Glomerular endothelial cell (primary cell): ENCODE measurements at places on chromosomes 5 and 9.

- no peak for DNase-seq
Measured at GRCh38 chr5:133370904-133371303, 241.4 kb downstream of the FSTL4 start.

GRCh38 chr5:89480406-89481007, 597.5 kb upstream of the MEF2C start:
- DNase-seq: no peak

DNA sequence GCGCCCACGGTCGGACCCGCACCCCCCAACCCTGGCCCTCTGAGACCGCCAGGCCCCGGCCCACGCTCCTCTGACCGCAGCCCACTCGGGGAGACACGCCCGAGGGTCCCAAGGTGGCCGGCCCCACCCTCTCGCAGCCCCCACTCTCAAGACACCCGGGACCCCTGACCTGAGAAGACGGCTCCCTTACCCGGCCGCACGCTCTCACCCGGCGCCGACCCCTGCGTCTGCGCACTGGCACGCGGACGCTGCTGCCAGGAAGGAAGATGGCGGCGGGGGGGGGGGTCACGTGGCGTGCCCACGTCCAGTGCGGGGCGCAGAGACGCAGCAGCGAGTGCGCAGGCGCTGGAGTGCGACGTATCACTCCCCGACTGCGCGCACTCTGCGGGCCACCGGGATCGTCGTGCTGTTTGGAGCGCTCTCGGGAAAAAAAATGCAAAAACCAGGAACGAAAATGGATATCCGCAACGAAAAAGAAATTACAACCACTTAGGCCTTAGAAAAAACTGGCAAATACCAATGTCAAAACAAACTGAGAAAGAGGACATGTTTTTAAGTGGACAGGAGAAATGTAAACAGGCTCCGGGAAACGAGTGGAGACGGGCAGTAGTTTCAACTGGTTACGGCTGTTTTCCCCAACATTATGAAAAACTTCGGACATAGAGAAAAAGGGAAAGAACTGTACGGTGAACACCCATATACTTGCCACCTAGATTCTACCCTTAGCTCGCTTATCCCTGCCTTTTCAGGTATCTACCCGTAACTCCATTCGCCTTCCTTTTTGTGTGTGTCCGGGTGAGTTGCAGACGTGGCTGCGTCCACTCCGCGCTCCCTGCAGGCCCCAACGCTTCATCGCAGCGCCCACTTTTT, at the start of gene MRPL36:
MRPL36 (minus strand) TSS at position 236 of the 870 bp plus-strand sequence. CDS start 902 bp downstream, outside the sequence.
- no peak for DNase-seq

DNA sequence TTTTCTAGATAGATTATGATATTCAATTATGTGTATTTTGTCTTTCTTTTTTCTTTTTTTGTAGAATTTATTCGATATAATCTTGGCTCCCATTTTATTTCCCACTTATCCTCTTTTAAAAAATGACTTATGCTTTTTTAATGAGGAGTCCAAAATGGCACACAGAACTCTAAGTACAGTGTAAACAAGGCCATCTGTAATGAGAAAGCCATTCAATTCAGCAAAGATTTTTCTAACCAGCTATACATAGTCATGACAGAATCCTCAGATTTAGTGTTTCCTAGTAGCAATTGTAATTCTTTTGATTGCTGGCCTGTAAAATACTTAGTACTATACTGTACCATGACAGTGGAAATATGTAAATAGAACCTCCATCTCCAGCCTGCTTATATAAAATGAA, 651.4 kb downstream of the RAB3C start:
- DNase-seq: no peak

GRCh38 chr9:69023650-69024049, 9.7 kb upstream of the PRKACG start:
- DNase-seq: no peak

GRCh38 chr5:55546947-55547346, 12.2 kb upstream of the PLPP1 start:
- DNase-seq: no peak

DNA sequence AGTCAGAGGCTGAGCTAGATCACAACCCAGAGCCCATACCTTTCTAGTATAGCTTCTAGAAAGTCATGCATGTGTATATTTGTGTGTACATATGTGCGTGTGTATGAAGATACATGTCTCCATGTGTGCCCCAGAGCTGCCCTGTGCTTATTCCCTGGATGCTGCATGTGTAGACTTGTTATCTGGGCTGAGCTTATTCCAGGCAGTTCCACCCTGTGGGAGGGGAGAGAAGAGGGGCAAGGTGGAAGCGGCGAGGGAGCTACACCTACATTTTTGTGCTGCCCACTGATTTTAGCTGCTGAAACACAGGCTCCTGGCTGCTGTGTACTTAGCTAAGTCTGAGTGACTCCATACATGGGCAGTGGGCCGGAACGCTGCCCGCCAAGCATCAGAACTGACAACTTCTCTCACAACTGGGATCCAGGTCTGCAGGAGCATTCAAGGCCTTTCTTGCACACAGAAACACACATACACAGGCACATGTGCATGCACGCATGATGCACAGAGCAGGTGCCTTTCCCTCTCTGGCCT, 38.0 kb upstream of the XPA start:
- DNase-seq: no peak

DNA sequence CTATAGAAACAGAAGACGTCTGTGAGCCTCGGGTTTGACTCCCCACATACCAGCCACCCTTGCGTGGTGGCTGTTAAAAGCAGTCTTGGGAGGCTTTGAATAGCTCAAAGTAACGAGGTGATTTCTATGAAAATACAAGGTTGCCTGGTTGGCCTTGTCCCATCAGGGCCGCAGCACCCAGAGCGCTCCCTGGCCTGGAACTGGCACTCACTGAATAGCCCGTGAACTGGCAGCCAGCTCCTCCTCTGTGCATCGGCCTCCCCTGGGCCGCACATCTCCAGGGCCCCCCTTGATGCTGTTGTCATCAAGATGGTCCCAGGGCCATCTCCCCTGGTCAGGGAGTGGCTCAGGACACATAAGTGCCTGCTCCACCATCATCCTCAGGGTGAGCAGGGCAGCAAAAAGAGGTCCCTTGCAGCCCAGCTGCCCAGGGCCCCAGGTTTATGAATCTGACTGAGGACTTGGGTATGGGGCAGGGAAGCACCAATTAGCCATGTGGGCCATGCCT, 144.6 kb upstream of the PPP1R26 start:
- no peak for DNase-seq

DNA sequence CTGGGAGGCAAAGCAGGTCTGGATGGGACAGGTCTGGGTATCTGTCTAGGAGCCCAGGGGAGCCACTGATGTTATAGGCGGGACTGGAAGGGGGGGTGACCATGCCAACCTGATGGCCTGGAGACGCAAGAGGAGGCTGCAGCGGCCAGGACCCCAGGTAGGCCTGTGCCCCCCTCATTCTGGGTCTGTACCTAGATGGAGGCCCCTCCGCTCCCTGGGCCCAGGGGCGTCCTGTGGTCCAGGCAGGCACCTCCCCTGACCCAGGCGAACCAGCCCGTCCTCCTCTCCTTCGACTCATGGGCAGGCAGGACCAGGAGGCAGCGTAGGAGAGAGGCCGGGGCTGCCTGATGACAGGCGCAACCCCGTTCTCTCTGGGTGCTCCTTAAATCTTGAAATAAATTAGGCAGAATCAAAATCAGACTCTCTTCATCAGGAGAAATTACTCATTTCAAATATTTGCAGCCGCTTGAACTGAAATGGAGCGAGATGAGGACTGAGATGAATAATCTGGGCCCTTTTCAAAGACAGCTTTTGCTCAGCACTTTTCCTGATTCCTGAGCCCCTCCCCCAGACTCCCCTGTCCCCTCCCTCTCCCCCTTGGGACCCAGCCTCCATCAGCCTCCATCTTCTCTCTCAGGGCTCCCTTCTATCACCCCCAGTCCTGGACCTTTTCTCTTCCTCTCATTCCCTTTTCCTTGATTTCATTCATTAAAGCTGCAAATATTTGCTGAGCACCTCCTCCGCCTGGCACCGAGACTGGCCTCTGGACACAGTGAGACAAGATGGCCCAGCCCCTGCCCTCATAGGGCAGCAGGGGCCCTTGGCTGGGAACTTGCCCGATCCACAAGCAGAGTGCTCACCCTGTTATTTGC, 46.8 kb upstream of the IER5L start:
- no peak for DNase-seq

GRCh38 chr9:33719581-33720374, 75.6 kb upstream of the PRSS3 start:
- no peak for DNase-seq

GRCh38 chr5:7016999-7017747, 303.9 kb downstream of the TENT4A start:
- DNase-seq: no peak

DNA sequence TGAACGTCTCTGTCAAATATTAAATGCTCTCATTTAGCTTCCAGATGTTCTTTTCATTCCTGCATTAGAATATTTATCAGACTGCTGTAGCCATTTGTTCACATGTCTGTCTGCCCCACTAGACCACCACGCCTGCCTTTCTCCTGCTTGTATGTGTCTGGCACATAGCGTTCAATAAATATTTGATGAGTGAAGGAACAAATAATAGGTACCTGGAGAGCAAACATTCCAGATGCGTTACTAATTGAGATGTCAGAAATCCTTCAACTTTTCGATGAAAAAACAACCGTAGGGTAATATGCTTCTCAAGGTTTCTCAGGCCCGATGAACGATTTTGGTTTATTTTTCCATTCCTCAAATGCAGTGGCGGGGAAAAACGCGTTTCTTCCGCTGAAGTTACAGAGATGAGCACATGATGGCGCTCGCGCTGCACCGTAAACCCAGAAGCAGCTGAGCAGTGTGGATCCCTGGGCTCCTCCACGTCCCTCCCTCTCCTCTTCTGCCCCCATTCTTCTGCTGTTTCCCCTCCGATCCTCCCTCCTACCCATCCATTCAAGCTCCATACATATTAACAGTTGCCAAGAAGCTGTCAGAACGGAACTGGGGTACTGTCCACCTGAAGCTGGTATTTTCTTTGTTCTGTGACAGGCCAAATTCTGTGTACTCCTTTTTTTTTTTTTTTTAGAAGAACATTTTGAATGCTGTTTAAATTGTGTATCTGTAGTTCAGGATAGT, 245.4 kb downstream of the MPDZ start:
- peak; percentile 34 for DNase-seq

DNA sequence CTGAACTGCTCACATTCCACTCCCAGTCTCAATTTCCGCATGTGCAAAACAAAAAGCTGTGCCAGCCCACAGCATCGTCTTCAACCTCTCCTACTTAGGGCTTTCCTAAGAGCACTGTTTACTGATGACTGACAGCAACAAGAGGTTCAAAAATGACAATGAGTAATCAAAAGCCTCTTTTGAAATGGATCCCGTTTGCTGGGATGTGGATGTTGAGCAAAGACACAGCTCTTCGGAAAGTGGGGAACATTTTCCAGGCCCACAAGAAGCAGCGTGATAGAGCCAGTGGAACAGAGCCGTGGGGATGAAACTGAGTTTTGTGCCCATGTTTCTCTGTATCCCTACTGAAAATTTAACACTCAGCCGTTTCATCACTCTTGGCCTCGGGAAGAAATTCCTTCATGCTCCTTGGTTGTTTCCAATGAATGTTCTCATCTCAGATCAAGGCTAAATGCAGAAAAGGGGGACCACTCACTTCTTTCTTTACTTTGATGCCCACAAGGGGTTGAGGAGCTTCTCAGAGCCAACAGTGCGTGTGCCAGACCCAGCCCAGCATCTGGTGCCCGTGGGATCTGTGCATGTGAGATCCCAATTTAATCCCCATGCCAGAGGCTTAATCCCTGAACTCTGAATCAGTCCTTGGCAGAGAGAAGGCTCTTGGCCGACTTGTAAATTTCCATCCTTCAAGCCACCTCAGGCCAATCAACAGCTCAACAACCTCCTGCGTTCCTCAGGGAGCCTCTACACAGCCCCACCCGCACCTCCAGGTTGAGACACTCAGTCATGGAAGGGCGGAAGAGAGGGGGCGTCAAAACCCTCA, 230.2 kb upstream of the DAPK1 start:
- no peak for DNase-seq

DNA sequence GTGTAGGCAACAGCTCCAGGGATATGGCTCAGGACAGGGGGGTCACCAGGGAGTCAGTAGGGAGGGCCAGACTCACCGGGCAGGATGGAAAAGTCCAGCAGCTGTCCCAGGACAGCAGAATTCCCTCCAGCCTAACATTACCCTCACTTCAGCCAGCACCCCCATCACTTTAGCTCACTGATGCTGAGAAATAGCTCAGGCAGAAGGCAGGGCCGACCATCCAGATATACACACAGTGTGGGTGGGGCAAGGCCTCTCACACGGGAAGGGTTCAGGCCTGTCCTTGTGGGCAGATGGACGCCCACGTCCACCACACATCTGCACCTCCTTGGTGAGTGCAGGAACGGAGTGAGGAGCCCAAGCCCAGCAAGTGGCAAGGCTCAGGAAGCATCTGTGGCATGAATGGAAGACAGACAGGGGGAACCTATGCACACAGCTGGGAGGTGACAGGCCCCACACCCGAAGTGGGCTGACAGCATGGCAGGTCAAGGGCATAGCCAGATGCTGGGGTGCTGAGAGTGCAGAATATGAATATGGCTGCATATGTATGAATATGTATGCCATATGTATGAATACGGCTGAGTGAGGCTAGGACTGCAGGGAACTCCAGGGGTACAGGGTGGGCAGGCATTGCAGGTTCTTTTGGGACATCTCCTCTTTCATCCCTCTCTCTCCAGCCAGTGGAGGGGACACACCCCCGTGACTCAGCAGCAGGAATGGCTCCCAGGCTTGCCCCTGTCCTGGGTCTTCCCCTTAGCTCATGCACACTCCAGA, 17.0 kb downstream of the BICD2 start:
- no peak for DNase-seq

DNA sequence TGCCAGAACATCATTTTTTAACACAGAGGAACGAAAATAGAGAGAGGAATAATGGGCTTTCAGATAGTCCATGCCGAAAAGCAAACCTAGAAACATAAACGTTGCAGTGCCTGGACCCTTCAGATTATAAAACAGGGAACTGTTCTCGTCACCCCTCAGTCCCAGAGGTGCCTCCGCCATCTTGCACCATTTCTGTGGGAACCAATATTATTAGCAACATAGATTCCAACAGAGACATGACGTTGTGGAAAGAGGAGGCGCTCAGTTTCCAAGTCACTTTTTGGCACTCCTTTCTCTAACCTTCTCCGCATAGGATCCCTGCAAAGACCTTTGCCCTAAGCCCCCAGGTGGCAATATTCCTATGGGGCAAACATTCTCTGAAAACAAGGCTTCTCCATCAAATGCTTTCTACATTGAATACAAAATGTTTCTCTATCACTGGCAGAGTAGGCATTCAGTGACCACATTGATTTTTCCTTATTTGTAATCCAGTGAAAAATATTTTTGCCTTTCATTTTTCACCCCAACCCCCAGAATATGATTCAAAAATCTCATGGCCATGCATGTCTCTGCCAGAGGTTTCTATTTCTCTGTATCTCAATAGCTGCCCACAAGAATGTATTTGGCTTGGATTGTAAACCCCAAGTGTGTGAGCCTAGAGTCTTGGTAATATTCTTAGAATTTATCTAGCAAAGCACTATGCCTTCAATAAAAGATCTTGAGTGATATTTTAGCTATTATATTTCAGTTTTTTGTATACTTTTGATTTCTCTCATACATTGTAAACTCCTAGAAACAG, 500.8 kb upstream of the WWC1 start:
- no peak for DNase-seq

GRCh38 chr5:77355080-77355479, 137.0 kb downstream of the WDR41 start:
- DNase-seq: no peak
